ENCODE measurements at places on chromosomes 2 and 18.

DNA sequence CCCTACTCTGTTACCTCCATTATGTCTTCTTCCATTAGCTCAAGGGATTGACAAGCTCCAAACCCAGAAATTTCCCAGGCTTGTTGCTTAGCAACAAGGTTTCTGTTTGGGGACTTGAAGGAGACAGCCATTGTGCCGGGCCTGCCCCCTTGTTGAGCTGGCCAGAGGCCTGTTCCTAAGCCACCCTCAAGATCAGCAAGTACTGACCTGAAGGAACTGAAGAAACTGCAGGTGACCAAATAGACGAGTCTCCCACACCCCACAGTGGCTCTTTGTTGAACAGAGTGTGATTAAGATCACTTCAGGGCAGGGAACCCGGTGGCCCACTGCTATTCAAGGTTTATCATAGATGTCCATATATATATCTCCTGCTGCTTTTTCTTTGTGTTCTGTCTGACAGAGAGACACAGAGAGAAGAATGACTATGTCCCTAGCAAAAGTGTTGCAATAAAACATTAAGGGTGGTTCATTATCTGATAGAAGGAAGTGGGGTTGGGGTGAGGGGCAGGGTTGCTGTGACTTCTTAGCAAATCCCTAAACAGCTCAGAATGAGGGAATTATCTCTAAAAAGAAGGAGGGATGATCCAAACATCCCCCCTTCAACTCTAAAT lies 69.2 kb downstream of the RNF144A start:
- DNase-seq: no peak

GRCh38 chr18:68991286-68991685 lies 193.4 kb downstream of the CCDC102B start:
- no peak for DNase-seq

GRCh38 chr2:131389657-131390056 lies 25.7 kb upstream of the RAB6D start:
- no peak for DNase-seq

GRCh38 chr2:12870692-12871091 lies 154.0 kb downstream of the TRIB2 start:
- no peak for DNase-seq

- no peak for DNase-seq
These were observed 8.8 kb downstream of the RDH14 start for GRCh38 chr2:18551623-18552022.

GRCh38 chr18:32389858-32390257 lies 80.8 kb downstream of the GAREM1 start:
- DNase-seq: no peak

- DNase-seq: no peak
These were observed 11.7 kb upstream of the SIX3 start for GRCh38 chr2:44929735-44930273.

DNA sequence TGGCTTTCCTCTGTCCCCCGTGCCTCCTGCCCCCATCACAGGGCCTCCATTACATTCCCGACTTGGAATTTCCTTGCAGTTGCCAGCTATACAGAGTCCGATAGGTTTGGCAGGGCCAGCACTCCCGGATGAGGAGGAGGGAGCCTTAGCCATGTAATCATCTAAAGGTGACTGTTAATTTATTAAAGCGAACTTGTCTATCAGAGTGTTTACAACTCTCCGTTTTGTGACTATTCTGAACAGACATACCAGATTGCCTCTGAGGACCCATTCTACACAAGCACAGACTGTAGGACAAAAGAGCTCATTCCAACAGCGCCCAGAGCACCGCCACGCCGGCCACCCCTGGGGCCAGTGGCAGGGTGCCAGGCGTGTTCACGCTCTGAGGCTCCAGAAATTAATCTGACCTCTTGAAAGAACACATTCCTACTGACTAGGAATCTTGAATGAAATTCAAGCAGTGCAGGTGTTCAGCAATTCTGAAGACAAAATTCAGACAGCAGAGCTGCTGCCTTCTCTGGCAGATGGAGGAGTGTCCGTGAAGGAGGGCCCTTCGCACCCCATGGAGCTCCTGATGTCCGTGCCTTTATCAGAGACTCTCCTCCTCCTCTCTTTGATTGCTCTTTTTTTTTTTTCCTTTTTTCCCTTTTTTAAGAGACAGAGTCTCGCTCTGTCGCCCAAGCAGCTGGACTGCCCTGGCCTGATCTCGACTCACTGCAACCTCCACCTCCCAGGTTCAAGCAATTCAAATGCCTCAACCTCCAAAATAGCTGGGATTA lies 58.1 kb upstream of the RALBP1 start:
- no peak for DNase-seq

DNA sequence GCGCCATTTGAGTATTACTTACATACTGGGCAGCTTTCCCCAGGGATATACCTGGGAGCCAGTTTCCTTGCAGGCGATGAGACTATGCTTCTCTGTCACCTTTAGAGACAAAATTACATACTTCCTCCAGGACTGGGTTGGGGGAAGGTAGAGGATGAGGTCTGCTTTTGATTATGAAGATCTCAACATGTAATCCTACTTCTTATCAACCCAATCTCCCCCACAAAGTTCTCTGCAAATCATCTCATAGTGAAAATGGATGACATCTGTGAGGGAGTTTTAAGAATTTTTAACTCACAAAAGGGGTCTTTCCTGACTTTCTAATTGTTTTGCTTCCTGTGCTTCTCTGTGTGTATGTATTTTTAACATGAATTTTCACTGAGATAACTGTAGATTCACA lies 81.9 kb downstream of the TMEM131 start:
- no peak for DNase-seq

DNA sequence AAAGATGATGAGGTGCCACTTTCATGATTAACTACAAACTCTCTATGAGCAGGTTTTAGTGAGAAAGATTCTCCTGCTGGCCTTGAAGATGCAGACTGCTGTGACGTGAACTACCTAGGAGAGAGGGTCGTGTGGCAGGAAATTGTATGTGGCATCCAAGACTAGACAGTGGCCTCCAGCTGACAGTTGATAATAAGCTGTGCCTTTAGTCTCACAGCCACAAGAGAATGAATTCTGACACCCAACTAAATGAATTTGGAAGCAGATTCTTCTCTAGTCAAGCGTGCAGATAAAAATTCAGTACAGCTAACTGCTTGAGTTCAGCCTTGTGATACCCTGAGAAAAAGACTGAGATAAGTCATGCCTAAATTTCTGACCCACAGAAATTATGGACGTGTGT lies 169.0 kb upstream of the COL3A1 start:
- no peak for DNase-seq

- no peak for DNase-seq
These were observed 3.5 kb upstream of the KLF11 start for GRCh38 chr2:10039658-10040410.

- DNase-seq: no peak
These were observed 150.1 kb upstream of the RIOK3 start for GRCh38 chr18:23302851-23303527.

- DNase-seq: no peak
These were observed 325.9 kb downstream of the PAX3 start for GRCh38 chr2:221972813-221973478.

GRCh38 chr18:60389314-60389713 lies 16.7 kb upstream of the MC4R start:
- no peak for DNase-seq

DNA sequence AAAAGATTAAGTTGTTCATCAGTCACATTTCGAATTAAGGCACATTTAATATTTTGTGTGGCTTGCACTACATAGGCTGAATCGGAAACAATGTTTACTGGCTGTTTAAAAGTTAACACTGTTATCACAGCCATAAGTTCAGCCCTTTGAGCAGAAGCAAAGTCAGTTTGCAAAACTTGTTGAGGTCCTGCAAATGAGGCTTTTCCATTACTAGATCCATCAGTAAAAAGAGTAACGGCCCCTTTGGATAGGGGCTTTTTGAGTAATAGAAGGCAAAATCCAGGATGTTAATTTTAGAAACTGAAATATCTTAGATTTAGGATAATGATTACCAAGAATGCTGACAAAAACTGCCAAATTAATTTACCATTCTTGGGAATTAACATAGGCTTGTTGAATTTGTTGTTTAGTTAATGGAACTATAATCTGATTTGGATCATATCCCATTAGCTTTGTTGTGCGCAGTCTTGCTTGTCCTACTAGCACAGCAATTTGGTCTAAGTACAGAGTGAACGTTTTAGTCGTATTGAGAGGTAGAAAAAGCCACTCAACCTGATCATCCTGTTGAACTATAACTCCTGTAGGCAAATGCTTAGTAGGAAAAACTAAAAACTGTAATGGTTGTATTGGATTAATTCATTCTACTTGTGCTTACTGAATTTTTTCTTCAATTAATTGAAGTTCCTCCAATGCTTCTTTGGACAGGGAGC lies 13.9 kb upstream of the SUCLG1 start:
- DNase-seq: no peak

DNA sequence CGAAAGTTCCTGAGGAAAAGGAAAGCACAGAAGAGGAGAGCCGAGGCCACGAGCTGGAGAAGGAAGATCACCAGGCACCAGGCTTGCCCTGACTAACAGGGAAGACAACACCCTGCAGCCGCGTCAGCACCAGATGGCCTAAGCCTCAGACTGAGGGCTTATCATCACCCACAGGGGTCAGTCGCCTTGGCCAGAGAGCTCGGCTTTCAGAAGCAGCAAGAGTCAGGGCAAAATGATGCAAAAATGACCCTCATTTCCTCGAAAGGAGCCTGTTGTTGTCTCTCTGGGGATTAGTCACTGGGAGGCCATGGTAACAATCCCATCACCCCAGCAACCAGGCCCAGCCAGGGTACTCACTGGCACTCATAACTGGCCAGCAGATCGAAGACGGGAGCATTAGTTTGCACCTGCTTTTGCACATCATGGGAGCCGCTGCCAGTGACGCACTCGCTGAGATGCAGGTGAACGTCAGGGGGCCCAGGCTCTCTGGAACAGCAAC lies 42.7 kb upstream of the ZFP36L2 start:
- DNase-seq: no peak

GRCh38 chr18:68972176-68972575 lies 174.3 kb downstream of the CCDC102B start:
- no peak for DNase-seq

DNA sequence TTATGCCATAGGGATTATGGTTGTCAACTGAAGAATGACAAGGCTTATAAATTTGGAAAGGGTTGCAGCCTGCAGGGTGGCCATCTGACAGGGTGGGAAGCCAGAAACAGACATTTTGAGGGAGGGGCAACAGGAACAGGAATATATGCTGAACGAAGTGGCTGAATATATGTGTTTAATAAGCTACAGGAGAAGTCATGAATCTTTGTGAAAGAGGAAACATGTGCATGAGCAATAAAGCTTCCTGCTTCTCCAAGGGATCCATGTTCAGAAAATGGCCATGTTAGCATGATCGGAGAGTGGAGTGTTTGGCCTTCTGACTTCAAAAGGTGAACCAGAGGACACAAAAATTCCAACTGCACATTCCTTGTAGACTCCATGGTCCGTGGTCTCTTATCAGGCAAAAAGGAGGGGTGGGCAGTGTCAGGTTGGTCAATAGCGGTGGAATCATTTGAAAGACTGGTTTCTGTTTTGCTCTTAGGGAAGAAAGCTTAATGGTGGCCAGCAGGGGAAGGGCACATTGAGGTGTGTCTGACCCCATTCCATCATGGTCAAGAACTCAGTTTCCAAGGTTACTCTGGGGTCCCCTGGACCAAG lies 144.1 kb downstream of the SOCS6 start:
- DNase-seq: no peak

- no peak for DNase-seq
These were observed 192.3 kb downstream of the RNF144A start for GRCh38 chr2:7109533-7109885.

DNA sequence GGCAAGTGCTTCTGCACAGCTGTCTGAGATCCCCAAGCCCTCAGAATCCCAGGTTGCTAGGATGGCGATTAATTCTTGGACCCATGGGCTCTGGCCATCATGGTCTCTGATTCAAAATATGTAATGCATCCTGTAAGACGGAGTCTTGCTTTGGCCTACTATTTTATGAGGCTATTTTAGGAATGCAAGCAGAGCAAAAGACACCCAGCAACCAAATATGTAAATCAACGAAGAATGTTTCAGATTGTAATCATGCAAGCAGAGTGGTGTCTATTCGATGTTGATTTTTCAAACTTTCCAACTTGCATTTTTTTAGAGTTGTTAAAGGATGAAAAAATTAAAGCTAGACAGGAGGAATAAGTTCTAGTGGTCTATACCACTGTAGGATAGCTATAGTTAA lies 154.8 kb downstream of the COL6A3 start:
- no peak for DNase-seq

DNA sequence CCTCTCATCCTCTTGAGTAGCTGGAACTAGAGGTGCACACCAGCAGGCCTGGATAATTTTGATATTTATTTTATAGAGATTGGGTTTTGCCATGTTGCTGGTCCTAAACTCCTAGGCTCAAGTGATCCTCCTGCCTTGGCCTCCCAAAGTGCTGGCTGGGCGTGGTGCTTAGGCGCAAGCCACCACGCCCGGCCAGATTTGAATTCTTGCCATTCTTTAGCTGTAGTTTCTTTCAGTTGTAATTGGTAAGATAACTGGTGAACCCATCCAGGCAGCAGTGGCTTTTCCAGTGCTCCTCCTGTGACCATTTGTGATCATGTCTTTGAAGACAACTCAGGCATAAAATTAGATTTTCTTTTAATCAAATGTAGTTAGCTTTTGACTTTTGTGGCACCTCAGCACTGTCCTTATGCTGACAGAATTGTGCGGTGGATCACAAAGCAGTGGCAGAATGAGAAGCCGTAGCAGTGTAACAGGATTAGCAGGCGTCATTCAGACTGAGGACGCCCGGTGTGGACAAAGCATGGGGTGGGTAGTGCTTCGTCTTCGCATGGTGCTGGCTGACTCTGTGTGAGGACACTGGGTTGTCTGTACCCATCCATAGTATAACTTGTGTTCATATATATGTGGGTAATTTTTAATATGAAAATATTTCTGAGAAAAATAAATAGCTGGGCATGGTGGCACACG lies 30.0 kb upstream of the TOGARAM2 start:
- DNase-seq: no peak

DNA sequence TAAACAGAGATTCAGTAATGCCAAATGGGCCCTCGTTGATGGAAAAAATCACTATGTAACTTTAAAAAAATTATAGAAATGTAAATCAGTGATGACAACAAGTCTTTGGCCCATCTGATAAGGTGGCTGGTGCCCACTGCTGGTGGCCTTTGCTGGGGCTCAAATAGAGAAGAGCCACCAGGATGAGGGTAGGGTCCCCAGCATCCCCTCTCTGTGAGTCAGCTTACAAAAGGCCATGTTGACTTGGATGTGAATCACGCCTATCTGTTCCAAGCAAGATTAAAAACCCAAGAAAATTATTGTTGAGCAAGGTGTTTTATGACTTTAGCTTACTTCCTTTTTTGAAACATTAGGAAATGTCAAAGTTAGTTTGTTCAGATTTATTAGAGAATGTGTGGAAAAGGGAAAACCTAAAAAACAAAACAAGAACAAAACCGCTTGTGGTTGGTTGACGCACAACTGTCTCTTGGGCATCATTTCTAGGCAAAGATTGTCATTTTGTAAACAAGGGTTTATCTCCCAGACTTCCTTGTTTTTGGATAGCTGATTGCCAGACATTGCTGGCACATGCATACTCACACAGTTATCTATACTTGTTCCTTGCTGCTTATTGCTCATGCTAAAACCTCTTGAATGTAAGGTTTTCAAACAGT lies 53.7 kb upstream of the ZNF396 start:
- DNase-seq: no peak

- no peak for DNase-seq
These were observed 522.1 kb downstream of the NRXN1 start for GRCh38 chr2:50509852-50510251.
